ENCODE measurements at places on chromosomes 3 and 15.

GRCh38 chr3:71575433-71575832 lies 8.1 kb downstream of the FOXP1 start:
- DNase-seq: no peak

DNA sequence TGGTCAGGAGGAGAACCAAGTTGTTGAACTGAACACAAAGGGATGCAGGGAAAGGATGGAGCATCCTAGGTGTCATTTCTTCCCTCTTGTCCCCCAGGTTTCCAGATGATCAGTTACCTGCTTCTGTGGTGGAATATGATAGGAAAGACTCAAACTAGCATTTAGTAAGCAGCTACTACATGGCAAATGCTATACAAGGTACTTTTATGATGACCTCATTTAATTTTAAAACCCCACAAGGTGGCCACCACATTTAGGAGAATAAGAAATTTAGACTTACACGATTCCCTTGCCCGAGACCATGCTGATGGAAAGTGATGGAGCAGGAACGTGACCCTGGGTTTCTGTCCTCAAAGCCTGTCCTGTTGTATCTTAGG lies 40.9 kb downstream of the CCR4 start:
- DNase-seq: no peak

DNA sequence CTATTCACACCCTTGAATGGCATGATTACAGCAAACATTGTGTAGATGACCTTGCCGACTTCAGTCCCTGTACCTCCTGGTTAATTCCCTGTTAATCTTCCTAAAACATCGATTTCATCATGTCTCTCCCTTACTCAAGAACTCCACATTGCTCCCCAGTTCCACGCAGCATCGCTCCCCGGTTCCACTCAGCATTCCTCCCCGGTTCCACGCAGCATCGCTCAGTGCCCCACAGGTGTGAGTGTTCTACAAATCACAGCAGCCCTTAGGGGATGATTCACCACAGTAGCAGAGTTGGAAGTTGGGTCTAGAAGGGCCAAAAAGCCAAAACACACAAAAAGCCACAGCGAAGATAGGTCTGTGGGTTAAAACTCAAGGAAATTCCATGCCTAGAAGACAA lies 8.6 kb upstream of the TNK2 start:
- no peak for DNase-seq

GRCh38 chr3:51999846-52000245 lies 4.2 kb upstream of the RPL29 start:
- no peak for DNase-seq

DNA sequence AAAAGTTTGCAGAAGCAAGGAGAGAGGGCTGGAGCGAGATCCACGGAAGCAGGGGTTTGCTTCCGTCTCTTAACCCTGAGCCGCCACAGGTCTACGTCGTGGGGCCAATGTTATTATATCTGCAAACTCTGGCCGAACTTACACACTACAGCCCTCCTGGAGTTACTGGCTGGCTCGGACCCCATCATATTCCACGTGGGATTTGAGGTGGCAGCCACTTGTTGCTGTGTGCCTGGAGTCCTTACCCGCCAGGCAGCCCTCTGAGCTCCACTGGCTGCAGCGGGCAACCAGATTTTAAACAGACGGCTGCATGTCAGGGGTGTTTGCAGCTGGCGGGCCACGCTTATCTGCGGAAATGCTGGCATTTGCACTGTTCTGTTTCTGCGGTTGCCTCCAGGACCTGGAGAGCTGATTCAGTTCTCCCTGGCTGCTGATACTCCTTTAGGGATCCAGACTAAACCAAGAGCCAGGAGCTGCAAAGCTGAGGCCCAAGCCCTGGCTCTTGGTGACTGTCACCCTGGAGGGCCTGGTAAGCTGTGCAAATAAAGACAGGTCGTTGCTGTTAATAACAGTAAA lies 34.7 kb downstream of the TM2D3 start:
- DNase-seq: no peak

GRCh38 chr15:33735143-33735542 lies 233.2 kb upstream of the CHRM5 start:
- no peak for DNase-seq

Measured in GOT3 (cell line).